ENCODE measurements at places on chromosomes 5 and 9. TPM values are rescaled to one million over a fixed set of nuclear protein-coding genes. Genes with fewer than 3 reads are reported as not detected.

The CCDC192 gene
- not detected for total RNA-seq

The IL33 gene
- total RNA-seq: not detected

The ARL10 gene
- total RNA-seq: 7.9 TPM

The ADAMTS19 gene
- not detected for total RNA-seq

The HTR4 gene
- not detected for total RNA-seq

DNA sequence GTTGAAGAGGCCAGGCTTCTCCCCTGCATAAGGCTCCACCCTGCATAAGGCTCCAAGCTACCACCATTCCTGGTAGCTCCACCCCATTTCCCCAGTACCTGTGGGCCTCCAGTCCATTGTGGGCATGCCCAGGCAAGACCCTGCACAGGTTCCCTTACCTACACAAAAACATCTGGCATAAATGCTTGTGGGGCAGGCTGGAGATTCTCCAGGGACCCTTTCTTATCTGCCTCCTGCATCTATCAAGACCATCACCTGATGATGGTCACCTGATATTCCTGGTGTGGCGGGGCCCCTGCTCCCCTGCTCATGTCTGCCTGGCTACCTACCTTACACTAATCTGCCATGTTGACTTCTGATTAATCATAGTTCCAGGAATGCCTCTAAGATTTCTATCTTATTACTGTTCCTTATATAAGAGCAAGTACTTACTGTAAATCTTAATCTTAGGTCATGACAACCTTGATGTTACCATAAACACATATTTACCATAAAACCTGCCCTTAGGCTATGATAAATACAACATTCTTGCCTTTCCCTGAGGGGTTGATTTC lies 41.0 kb downstream of the FGD3 start:
- no peak for DNase-seq

The ACER2 gene
- 0.65 TPM for total RNA-seq

GRCh38 chr5:1963358-1963757 lies 80.6 kb upstream of the IRX4 start:
- DNase-seq: no peak

DNA sequence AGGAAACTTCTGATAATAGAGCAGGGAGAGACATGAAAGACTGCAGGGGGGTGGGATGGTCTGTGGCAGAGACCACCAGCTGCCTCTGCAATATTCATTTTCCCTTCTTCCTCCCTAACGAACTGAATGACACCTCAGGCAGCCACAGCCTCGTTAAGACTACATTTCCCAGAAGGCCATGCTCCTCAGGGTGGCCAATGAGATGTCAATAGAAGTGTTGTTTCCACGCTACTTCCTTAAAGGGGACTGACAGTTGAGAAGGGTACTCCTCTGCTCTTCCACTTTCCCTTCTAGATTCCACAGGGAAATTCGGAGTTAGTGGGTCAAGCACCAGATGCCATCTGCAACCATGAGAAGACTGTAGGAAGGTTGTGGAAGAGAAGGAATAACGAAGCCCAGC lies 52.0 kb upstream of the DAPK1 start:
- DNase-seq: no peak

DNA sequence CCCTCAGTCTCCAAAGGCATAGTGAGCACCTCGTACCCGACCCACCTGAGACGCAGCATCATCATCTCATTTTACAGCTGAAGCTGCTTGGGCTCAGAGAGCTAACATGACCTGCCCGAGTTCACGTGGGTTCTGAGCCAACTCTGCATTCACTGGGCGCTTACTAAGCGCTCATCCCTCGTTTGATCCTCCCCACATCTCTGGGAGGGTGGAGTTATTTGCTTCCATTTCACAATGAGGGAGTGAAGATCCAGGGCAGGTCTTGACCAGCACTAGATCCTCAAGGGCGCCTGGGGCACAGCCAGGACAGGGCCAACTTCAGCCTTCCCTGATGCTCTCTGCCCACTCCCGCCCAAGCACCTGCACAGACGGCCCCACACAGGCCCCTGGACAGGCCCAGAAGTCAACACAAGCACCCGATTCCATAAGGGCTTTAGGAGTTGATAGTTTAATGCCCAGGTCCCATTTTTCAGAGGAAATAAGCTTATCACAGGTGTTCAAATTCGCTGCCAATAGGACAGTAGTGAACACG lies 80.8 kb downstream of the HRH2 start:
- no peak for DNase-seq

DNA sequence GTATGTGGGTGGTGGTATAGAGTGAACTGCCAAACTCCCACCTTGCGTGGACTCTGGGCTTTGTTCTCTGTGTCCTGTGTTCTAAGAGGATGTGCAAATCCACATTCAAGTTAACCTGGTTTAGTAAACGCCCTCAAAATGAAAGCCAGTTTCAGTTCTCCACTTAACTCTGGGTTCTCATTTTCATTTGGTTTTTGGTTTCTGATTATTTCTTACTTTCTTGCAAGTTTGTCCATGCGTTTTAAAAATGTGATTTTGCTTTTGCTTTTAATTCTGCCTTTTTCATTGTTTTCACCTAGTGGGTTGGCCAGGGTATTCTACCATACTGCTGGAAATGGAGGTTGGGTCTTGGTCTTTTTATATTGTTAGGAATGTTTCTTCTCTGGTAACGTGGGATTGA lies 38.2 kb downstream of the GALNT10 start:
- no peak for DNase-seq

GRCh38 chr5:6342689-6343315 lies 35.5 kb downstream of the MED10 start:
- DNase-seq: no peak

DNA sequence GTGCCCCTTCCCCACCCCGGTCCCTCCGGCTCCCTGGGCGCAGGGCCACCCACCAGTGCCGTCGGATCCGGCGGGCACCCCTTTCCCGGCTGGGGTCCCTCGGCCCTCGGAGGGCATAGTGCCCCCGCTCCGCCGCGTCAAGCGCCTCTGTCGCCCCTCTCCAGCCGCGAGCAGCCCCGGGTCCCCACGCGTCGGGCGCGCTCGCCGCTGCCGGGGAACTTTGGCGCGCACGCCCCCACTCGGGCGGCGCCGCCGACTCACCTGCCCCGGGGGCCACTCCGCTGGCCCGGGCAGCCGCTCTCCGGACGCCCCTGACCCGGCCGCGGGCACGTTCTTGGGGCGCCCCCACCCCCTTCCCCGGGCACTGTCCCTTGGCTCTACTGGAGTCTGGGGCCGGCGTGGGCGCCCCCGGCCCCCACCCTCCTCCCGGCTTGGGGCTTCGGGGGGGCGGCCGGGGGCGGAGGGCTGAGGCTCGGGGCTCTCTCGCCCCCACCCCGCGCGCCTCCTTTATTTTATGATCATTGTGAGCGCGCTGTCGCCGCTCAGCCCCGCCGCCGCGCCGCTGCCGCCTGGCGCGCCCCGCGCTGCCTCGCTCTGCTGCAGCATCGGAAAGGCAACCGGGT lies 1.1 kb upstream of the FAM78A start:
- no peak for DNase-seq

- DNase-seq: no peak
Measured at GRCh38 chr9:35254984-35255857, 93.4 kb downstream of the UNC13B start.
